ENCODE measurements at places on chromosomes 12 and 14.

DNA sequence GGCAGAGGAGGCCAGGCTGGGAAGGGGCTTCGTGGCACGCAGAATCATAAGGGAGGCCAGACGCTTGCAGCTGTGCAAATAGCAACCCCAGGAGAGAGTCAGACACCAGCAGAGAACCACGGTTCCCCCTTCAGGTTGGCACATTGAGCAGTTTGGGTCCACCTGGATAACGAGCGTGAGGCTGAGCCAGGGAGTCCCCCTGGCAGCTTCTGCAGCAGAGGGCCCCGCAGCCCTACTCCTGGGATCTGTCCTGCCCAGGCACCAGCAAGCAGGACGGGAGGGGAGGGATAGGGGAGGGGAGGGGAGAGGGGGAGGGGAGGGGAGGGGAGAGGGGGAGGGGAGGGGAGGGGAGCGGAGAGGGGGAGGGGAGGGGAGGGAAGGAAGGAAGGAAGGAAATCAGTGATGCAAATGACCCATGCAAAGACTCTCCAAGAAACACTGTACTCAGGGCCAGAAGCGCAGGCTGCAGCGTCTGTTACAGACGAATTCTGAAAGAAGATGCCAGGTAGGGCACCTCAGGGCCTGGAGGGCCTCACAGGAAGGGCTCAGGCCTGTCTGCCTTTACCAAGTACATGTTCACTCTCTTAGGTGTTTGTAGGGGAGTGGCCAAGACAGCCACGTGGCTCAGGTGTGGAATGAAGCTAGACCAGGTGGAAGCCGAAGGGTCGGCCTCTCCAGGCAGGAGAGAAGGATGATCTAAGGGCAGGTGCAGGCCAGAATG is 32.3 kb upstream of the MMP17 start:
- DNase-seq, result no peak

GRCh38 chr12:6069437-6070093 is 54.9 kb downstream of the VWF start:
- no peak for DNase-seq

DNA sequence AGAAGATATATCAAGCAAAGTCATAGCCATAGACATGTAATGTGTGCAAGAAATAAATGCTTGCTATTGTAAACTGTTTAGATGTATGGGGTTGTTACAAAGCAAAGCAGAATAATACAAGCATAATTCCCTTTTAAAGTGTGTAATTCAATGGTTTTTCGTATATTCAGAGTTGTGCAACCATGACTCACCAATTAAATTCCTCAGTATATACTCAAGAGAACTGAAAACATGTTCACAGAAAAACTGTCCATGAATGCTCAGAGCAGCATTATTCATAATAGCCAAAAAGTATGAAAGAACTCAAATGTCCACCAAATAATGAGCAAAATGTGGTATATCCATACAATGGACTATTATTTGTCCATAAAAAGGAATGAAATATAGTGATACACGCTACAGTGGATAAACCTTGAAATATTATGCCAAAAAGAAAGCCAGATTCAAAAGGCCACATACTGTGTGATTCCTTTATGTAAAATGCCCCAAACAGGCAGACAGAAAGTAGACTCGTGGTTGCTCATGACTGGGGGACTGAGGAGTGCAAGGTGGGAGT is 9.3 kb downstream of the GXYLT1 start:
- no peak for DNase-seq

DNA sequence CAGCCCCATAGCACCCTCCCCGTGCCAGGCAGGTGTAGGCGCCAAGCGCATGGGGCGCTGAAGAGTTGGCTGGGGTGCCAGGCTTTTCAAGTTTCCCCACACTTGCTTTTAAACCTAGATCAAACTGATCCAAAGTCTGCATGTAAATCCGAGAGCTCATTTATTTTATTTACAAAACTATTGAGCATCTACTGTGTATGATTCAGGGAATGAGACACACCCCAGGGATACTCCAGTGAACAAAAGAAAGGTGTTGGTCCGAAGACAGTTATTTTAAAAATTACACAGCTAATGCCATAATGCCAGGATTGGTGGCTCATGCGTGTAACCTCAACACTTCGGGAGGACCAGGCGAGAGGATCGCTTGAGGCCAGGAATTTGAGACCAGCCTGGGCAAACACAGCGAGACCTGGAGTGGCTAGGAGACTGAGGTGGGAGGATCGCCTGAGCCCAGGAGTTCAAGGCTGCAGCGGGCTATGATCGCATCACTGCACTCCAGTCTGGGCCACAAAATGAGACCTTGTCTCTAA is 780 bp upstream of the SLC41A2 start:
- DNase-seq, result no peak

- DNase-seq, result no peak
Measured at GRCh38 chr14:38808734-38809455, 294.1 kb downstream of the SEC23A start.

GRCh38 chr12:68119724-68120211 is 39.8 kb downstream of the IFNG start:
- no peak for DNase-seq

GRCh38 chr12:68291396-68292036 is 38.1 kb upstream of the IL22 start:
- DNase-seq, result no peak

DNA sequence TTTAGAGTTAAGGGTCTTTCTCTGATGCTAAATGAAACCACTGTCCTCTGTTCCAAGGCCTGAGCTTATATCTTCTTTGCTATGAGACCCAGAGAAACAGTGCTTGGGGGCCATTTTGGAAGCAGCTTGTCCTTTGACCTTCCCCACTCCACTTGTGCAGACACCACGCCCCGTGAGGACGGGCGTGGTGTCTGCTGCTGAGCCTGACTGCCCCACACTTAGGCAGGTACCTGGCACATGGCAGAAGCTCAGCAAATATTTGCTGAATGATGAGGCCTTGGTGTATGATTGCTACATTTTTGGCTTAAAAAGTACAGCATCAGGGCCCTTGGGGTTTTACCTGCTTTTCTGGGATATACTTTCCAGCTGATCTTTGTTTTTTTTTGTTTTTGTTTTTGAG is 69.9 kb downstream of the RASSF3 start:
- no peak for DNase-seq
